ENCODE measurements at places on chromosomes 2 and 18.

GRCh38 chr2:46296840-46297545 lies at the start of gene EPAS1:
Gene EPAS1 (plus strand): TSS chr2:46297407. CDS start chr2:46297912, 505 bp downstream.
- peak; percentile 80 for DNase-seq

- no peak for DNase-seq
These were observed 61.3 kb upstream of the NXPH2 start for GRCh38 chr2:138841459-138841858.

DNA sequence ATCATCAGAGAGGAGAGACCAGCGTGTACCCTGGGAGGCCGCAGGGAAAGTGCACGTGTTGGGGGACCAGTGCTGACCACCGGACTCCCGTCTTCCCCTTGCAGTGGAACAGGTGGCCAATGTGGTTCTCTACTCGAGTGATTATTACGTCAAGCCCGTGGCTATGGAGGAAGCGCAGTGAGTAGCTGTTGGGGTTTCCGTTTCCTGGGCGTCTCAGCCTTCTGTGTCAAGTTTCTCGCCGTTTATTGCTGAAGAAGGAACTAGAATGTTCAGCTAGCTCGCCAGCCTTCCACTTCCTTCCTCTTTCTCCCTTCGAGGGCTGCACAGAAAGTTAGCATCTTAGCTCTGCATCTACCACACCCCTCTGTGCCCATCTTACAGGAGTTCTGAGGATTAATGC lies 22.8 kb upstream of the DGKD start:
- no peak for DNase-seq

DNA sequence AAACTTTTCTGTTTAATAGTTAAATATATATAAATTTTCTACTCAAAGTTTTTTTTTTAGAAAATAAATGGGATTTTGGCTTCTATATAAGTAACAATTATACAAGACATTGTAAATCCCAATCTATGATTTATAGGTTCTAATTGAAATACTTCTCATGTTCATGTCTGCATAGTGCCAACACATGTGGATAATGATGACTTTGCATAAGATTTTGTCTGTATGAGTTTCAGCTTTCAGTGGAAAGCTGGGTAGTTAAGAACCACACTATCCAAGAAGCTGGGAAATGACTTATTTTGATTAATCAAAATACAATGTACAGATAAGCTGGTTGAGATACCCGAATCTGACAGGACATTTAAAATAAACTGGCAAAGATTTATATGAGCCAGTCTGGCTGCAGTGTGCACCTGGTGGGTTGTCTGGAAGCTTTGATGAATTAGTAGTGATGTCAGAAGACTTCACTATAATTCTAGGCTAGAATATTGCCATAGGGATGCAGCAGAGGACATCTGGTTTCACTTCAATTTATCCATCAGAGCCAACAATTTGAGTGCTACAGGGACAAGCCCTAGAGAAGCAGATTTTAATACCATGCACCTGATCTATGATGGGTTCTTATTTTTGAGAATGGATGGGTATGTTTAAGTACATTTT lies 45.4 kb downstream of the EML6 start:
- no peak for DNase-seq

DNA sequence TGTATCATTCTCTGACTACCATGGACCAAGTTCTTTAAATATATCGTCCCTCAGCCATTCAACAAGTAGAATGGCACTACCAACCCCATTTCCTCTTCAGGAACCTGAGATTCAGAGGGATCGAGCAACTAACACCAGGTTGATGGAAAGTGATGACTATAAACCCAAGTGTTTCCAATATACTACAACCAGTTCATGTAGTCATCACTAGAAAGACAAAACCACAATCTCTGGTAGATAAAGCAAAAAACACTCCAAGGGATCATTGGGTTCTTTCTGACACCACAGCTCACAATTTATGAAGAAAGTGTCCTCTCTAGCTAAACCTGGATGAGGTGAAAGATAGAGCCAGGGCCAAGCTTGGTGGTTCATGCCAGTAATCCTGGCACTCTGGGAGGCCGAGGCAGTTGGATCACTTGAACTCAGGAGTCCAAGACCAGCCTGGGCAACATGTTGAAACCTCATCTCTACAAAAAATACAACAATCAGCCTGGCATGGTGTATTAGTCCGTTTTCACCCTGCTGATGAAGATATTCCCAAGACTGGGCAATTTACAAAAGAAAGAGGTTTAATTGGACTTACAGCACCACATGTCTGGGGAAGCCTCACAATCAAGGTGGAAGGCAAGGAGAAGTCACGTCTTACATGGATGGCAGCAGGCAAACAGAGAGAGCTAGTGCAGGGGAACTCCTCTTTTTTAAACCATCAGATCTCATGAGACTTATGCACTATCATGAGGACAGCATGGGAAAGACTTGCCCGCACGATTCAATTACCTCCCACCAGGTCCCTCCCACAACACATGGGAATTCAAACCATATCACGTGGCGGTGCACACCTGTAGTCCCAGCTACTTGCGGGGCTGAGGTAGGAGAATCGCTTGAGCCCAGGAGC lies 2.2 kb downstream of the CD226 start:
- no peak for DNase-seq

GRCh38 chr2:86185517-86186212 lies 9.6 kb downstream of the IMMT start:
- no peak for DNase-seq

- DNase-seq: no peak
These were observed 184.0 kb downstream of the KCNE4 start for GRCh38 chr2:223235986-223236385.

DNA sequence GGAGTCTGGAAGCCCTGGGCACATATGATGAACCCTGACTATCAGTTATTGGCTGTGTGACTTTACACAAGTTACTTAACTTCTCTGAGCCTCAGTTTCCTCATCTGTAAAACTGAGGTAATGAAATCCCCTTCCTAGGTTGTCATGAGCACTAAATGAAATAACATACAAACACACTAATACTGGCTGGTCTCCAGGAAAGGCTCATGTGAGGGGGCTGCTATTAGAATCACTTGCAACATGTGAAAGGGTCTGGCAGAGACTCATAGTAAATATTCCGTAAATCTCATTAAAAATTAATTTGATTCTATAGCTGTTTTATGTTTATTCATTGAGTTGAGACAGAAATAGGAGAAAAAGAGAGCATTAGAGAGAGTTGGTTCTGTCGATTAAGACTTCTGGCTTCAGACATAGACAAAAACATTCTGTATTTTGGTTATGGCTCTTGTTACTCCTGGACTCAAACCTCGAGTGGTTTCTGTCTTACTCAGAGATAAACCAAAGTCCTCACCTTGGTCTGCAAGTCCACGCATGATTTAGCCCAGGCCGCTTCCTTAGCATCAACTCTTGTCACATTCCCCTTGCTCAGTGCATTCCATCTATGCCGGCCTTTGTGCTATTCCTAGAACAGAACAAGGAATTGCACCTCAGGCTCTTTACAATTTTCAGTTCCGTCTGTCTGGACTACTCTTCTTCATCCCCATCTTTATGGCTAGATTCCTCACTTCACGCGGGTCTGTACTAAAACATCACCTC lies 139.1 kb downstream of the NXPH2 start:
- DNase-seq: no peak

- no peak for DNase-seq
These were observed 482.3 kb downstream of the TNS1 start for GRCh38 chr2:217520356-217521010.

- no peak for DNase-seq
These were observed 166.8 kb upstream of the ID2 start for GRCh38 chr2:8514796-8515758.

DNA sequence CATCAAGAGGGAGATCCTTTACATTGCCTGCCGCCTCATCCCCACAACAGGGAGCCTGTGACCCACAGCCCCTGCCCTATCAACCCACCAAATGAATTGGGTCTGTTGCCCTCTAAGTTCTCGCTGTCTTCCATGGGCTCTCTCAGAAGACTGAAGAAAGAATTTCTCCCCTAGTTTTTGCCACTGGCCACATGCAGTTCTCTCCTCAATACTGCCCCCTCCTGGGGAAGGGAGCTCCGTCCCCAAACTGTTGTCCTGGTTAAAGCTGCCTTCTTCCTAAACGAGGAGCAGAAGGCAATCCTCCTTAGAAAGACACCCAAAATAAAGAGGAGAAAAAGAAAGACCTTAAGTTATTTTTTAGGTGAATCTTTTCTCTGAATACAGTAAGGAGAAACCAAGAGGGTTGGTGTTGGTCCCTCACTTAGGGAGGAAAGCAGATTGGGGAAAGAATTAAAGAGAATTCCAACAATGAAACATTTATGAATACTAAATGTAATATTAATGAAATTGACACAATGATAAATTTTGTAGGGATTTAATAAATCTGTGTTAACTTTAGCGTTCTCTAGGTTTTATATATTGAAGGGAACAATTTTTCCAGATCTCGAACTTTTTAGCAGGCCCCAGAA lies 31.1 kb upstream of the SATB2 start:
- DNase-seq: peak; percentile 85

DNA sequence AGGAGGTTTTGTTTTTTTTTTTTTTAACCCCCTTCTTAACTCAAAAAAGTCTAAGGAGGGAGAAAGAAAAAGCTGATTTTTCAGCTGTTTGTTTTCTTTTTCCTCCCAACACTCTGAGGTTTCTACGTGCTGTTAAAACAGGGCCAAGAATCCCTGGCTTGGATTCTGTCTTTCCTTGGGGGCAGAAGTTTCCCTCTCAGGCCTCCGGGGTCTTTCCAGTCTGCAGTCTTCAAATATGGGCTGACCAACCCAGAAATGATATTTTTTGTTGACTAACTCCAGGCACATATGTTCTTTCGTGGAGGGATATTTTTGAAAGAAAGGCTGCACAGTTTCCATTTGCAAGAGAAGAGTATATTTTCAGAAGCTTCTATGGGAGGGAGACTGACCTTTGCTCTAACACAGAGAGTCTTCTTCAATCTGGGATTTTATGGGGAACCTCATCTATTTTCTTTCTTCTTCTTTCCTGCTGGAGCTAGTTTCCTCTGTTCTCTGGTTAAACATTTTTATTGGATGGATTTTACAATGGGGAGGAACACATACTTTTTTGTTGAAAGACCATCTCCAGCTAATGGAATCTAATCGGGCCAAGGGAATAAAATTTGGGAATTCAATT lies 93.3 kb upstream of the SPRED2 start:
- DNase-seq: no peak

DNA sequence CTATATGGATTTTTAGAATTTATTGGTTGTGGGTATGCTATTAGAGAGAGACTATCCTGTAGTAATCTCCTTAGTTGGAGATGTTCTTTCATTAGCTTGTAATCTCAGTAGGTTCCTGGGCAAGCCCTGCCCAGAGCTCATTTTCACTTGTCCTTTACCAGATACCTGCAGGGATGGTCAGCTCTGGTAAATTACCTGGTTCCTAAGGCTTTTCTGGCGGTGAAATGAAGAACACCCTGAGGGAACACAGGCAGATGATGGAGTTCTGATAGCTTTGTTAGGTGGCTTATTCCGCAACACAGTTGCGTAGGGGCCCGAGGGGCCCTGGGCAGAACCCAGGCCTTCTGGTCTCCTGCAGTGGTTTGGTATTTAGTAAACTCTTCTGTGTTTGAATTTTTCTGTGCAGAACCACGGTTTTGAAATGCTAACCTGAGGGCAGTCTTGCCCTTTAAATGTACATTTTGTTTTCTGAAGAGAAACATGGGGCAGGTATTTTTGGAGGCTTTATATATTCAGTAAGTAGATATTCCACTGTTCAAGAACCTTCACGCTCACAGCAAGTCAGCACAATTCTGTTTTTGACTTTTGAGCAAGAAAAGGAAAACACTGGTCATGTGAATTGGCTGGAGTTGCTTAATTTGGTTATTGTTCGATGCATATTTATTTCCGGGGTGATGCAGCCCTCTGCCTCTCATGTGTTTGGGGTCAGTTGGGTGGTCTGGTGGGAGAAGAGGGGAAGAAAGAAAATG lies 22.4 kb downstream of the ZNF532 start:
- DNase-seq: no peak

DNA sequence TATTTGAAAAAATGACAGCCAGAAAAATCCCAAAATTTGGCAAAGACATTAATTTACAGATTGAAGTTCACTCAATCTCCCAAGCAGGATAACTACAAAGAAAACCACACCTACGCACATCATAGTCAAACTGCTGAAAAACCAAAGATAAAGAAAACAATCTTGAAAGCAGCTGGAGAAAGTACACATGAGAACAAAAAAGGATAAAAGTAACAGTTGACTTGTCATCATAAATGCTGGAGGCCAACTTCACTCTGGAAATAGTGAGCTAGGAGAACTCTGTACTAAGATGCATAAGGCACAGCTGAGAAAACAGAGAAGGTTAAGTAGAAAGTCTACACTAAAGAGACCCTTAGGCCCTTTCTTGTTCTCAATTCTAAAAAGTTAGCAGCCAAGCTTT lies 73.1 kb downstream of the TLK1 start:
- no peak for DNase-seq

- DNase-seq: no peak
These were observed 716.7 kb upstream of the GCFC2 start for GRCh38 chr2:76427452-76427851.

DNA sequence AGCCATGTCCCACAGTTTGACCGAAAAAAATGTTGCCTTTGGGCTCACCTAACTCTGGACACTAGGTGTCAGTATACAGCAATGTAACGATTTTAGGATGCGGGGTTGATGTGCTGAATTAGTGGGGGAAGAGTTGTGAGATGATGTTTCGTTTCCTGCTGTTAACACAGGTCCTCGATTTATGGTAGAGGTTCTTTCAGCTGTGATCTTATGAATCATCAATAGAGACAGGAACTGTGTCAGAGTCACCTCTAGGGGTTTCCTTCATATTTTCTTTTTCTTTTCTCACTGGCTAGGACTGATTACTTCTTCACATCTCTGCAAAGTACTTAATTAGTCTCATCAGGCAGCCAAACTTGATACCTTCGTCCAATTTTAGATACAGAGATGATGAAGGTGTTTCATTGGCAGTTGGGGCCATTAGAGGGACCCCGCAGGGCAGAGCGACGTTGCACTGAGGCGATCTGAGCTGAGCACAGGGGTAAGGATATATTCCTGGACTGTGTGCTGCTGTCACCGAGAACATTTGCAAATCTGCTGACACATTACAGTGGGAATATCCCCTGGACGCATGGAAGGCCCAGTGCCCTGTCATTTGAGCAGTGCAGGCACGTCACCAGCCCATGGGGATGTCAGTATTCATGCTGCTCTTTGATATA lies 10.2 kb upstream of the MMADHC start:
- peak; percentile 66 for DNase-seq

GRCh38 chr18:34933909-34934661 lies 107.1 kb upstream of the MAPRE2 start:
- no peak for DNase-seq

Measured in Calu3 (cell line).